ENCODE measurements at places on chromosomes 13 and 19. TPM values are rescaled to one million over a fixed set of nuclear protein-coding genes. Genes with fewer than 3 reads are reported as not detected.

DNA sequence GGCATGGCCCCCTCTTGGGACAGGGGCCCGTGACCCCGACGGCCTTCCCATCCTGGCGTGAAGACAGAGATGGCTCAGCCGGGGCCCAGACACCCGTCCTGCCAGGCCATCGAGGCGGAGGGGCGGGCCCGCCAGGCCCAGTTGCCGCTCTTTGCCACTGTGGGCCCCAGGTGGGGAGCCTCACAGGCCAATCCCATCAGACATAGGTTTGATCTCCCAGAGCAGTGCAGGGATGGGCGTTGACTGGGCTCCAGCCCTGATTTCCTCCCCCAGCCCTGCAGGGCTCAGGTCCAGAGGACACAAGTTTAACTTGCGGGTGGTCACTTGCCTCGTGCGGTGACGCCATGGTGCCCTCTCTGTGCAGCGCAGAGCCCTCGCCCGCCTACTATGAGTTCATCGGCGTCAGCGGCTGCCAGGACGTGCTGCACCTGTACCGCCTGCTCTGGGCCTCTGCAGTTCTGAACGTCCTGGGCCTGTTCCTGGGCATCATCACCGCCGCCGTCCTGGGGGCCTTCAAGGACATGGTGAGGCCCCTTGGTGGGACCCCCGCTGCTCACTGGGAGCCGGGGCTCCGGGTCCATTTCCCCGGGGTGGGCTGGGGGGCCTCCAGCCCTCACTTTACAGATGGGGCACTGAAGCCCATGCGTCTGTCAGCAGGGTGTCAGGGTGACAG is 42.4 kb downstream of the TMEM255B start:
- DNase-seq: no peak
- H3K4me1 ChIP-seq: peaks cover 6% of the 10 kb centered on the region

- no peak overlapping the region for H3K4me3 ChIP-seq
- peaks cover 54% of the 10 kb centered on the region for H3K36me3 ChIP-seq
- H3K27me3 ChIP-seq: no peaks in the 10 kb centered on the region
These were observed 27.4 kb upstream of the CACTIN start for GRCh38 chr19:3653865-3654513.

GRCh38 chr19:33434886-33435705 is 61.6 kb downstream of the CEBPG start:
- H3K27me3 ChIP-seq: no peaks in the 10 kb centered on the region
- H3K36me3 ChIP-seq: no peaks in the 10 kb centered on the region
- H3K4me3 ChIP-seq: no peak overlapping the region
- H3K27ac ChIP-seq: no peak overlapping the region
- peaks cover 6% of the 10 kb centered on the region for H3K4me1 ChIP-seq
- peak; percentile 32 for DNase-seq

DNA sequence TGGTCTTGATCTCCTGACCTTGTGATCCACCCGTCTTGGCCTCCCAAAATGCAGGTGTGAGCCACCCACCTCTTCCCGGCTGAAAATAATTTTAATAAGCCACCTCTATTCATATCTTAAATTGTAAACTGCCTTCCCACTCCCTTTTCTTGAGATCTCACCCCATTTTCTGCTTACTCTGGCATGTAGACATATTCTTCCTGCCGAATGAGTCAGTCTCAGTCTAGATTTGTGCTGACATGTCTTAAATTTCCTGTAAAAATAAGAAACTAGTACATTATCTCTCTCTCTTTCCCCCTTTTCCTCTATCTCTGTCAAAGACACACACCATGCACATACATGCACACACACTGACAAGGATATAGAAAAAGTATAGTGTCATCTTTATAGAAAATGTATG is 60.9 kb downstream of the THSD1 start:
- no peaks in the 10 kb centered on the region for H3K36me3 ChIP-seq
- H3K4me1 ChIP-seq: peaks cover 2% of the 10 kb centered on the region
- peak; percentile 47 for DNase-seq
- H3K27ac ChIP-seq: no peak overlapping the region

- no peak overlapping the region for H3K4me3 ChIP-seq
- no peaks in the 10 kb centered on the region for H3K36me3 ChIP-seq
- peak; percentile 88 for DNase-seq
- H3K27ac ChIP-seq: no peak overlapping the region
- no peaks in the 10 kb centered on the region for H3K27me3 ChIP-seq
These were observed 43.3 kb downstream of the VWA8 start for GRCh38 chr13:41917641-41918040.

GRCh38 chr19:48398375-48399235 is 5.1 kb downstream of the GRIN2D start:
- no peaks in the 10 kb centered on the region for H3K36me3 ChIP-seq
- peaks cover 4% of the 10 kb centered on the region for H3K4me1 ChIP-seq
- H3K27me3 ChIP-seq: peaks cover 44% of the 10 kb centered on the region
- peak; percentile 41 for DNase-seq
- H3K27ac ChIP-seq: no peak overlapping the region
- peak overlapping the region; percentile 42 for H3K4me3 ChIP-seq

DNA sequence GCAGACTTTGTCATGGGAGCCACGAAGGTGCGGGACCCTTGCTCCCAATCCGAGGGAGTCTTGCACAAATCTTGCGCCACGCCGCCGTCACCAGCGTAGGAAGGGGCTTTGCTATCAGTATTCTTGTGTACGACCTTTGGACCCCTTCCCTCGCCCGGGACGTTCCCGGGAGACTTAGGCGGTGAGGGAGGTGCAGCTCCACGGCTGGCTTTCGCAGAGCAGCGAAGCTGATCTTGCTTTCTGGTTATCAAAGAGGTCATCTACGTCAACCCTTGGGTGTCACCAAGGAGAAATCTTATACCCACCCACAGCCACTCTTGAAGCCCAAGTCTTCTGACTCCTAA is 583 bp downstream of the TECR start:
- peak overlapping the region; percentile 80 for H3K4me3 ChIP-seq
- peaks cover 2% of the 10 kb centered on the region for H3K4me1 ChIP-seq
- no peaks in the 10 kb centered on the region for H3K36me3 ChIP-seq
- no peaks in the 10 kb centered on the region for H3K27me3 ChIP-seq

DNA sequence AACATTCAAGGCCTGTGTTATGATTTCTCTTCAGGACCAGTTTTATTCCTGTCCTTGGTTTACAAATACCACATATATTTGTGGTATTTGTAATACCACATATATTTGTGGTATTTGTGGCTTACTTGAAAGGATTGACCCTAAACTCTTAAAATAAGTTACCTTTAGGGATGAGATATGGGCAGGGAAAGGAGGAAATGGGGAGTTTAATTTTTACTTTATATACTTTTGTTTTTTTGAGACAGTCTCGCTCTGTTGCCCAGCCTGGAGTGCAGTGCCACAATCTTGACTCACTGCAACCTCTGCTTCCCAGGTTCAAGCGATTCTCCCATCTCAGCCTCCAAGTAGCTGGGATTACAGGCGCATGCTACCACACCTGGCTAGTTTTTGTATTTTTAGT is 2.3 kb upstream of the TGDS start:
- H3K27me3 ChIP-seq: no peaks in the 10 kb centered on the region
- peaks cover 11% of the 10 kb centered on the region for H3K4me1 ChIP-seq
- H3K27ac ChIP-seq: no peak overlapping the region
- no peak overlapping the region for H3K4me3 ChIP-seq
- no peaks in the 10 kb centered on the region for H3K36me3 ChIP-seq

- no peaks in the 10 kb centered on the region for H3K36me3 ChIP-seq
- H3K4me3 ChIP-seq: no peak overlapping the region
- H3K27ac ChIP-seq: no peak overlapping the region
- H3K4me1 ChIP-seq: no peaks in the 10 kb centered on the region
- H3K27me3 ChIP-seq: no peaks in the 10 kb centered on the region
- no peak for DNase-seq
These were observed 250.8 kb downstream of the OXGR1 start for GRCh38 chr13:96743296-96744089.

DNA sequence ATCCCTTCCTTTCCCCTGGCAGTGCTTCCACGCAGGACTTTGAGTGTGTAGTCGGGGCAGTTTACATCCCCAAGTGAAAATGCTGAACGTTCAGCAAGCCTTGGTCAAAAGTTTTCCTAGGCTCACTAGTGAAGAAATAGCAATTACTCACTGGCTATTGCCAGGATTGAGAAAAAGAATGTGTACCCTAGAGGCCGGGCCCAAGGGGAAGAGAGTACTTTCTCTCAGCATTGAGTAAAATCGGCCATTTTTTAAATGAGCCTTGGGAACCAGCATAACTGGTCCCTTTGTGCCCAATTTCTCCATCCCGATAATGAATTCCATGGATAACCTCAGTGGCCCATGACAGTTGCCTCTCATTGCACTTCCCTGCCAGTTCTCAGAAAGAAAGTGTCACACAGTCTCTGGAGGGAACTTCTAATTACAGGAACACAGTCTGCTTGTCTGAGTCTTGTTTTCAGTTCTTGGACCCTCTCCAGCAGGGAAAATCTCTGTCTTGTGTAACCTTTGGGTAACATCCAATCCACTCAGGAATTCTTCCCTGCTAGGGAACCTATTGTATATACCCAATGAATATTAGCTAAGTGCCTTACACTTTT is 7.3 kb upstream of the OR7D2 start:
- no peak for DNase-seq
- no peaks in the 10 kb centered on the region for H3K27me3 ChIP-seq
- peaks cover 5% of the 10 kb centered on the region for H3K36me3 ChIP-seq
- no peak overlapping the region for H3K4me3 ChIP-seq
- H3K4me1 ChIP-seq: no peaks in the 10 kb centered on the region

GRCh38 chr13:113647351-113648215 is 10.4 kb downstream of the ATP4B start:
- no peak overlapping the region for H3K27ac ChIP-seq
- no peak for DNase-seq
- no peak overlapping the region for H3K4me3 ChIP-seq
- H3K36me3 ChIP-seq: peaks cover 1% of the 10 kb centered on the region
- H3K4me1 ChIP-seq: peaks cover 2% of the 10 kb centered on the region

- peak; percentile 72 for DNase-seq
- H3K27ac ChIP-seq: no peak overlapping the region
- no peak overlapping the region for H3K4me3 ChIP-seq
These were observed 30.3 kb downstream of the CRYL1 start for GRCh38 chr13:20495087-20496023.

GRCh38 chr13:44352202-44352601 is 21.4 kb upstream of the SERP2 start:
- no peaks in the 10 kb centered on the region for H3K27me3 ChIP-seq
- no peak for DNase-seq
- no peaks in the 10 kb centered on the region for H3K36me3 ChIP-seq
- H3K4me3 ChIP-seq: no peak overlapping the region
- no peaks in the 10 kb centered on the region for H3K4me1 ChIP-seq
- H3K27ac ChIP-seq: no peak overlapping the region

DNA sequence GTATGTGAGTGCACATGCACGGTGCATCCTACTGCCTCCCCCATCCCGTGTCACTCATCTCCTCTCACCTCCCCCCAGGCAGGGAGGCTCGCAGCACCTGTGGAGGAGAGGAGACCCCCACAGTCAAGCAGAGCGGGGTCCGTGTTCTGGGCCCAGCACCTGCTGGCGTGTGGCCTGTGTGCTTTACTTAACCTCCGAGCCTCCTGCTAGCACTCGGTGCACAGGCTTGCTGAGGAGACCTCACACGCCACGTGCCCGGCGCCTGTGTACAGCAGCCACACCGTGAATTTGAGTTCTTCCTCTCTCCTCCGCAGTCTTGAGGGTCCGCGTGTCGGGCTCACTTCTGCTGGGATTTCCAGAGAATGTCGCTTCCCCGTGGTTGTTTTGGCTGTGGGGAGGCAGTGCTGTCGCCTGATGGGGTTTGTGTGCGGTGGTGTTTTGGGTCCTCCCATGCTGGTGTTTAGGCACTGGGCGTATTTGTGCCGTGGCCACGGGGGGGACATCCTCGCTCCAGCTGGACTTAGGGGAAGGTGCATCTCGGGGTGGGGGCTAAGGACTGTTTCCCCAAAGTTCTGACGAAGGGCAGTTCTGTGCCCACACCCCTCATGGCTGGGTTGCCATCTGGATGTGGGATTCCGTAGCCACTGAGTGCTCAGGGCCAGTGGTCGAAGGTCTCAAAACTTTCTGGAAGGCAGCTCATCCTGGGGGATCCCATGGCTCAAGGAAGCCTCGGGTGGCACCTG is 34.8 kb upstream of the TMEM255B start:
- no peak overlapping the region for H3K27ac ChIP-seq
- DNase-seq: no peak
- H3K4me1 ChIP-seq: no peaks in the 10 kb centered on the region
- no peaks in the 10 kb centered on the region for H3K36me3 ChIP-seq
- H3K4me3 ChIP-seq: no peak overlapping the region

DNA sequence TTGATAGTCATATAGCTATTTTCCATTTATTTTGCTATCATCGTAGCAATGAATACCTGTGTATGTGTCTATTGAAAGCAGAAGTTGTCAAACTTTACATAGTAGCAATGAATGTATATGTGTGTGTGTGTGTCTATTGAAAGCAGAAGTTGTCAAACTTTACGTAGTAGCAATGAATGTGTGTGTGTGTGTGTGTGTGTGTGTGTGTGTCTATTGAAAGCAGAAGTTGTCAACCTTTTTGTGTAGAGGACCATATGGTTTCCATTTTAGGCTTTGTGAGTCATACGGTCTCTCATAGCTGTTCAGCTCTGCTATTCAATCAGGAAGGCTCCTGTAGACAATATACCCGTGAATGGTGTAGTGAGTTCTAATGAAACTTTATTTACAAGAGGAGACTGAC is 20.8 kb downstream of the NLRP4 start:
- H3K4me1 ChIP-seq: no peaks in the 10 kb centered on the region
- H3K27me3 ChIP-seq: no peaks in the 10 kb centered on the region
- H3K27ac ChIP-seq: no peak overlapping the region
- no peaks in the 10 kb centered on the region for H3K36me3 ChIP-seq

DNA sequence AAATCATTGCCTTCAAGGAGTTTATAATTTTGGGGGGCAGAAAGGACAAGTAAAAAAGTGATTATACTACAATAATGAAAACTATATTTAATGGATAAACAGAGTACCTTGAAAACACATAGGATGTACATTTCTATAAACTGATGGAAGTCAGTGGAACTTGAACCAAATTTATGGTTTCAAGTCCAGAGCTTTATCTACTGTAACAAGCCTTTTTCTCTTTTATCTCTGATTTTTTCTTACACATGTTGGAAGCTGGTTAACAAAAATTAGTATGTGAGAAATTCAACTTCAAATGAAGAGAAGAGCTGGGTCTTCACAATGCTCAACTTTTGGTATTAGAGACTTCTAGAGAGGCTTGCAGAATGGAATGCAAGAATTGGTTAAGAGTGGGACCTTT is 393.6 kb downstream of the LMO7 start:
- H3K4me1 ChIP-seq: peaks cover 4% of the 10 kb centered on the region
- no peaks in the 10 kb centered on the region for H3K27me3 ChIP-seq
- H3K36me3 ChIP-seq: no peaks in the 10 kb centered on the region
- H3K4me3 ChIP-seq: no peak overlapping the region
- no peak overlapping the region for H3K27ac ChIP-seq

DNA sequence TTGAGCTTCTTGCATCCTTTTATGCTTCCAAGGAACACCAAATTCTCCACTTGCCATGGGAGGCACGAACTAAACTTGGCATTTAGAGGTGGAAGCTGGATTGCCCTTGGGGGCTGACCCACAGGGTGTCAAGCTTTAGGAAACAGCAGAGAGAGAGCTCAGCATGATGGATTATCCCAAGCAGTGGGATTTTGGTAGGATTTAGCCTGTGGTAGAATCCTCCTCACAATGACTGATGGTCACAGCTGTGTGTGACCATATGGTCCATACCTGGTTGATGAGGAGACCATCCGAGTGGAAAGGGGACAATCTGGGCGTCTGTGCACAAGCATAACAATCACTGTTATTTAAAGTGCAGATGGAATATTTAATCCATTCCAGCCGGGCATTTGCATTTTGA is 40.1 kb upstream of the PSG9 start:
- no peak overlapping the region for H3K27ac ChIP-seq
- no peaks in the 10 kb centered on the region for H3K4me1 ChIP-seq
- H3K4me3 ChIP-seq: no peak overlapping the region
- DNase-seq: no peak
- no peaks in the 10 kb centered on the region for H3K36me3 ChIP-seq

ADAMTS10 gene
- 3.4 TPM for total RNA-seq

ZNF415 gene
- total RNA-seq: 7.8 TPM

ONECUT3 gene
- total RNA-seq: not detected

NDFIP2 gene
- 25.8 TPM for total RNA-seq

HPN gene
- not detected for total RNA-seq

SYMPK gene
- total RNA-seq: 35.3 TPM
